AG08396 (cell line): ENCODE measurements at places on chromosomes 4 and X.
A peak's percentile ranks its signal among the peaks of the same experiment; 100 is the strongest.

- DNase-seq: no peak
Measured at GRCh38 chr4:87919941-87920340, 55.6 kb upstream of the SPP1 start.

- no peak for DNase-seq
Measured at GRCh38 chrX:134313418-134313817, 76.4 kb downstream of the CCDC160 start.

DNA sequence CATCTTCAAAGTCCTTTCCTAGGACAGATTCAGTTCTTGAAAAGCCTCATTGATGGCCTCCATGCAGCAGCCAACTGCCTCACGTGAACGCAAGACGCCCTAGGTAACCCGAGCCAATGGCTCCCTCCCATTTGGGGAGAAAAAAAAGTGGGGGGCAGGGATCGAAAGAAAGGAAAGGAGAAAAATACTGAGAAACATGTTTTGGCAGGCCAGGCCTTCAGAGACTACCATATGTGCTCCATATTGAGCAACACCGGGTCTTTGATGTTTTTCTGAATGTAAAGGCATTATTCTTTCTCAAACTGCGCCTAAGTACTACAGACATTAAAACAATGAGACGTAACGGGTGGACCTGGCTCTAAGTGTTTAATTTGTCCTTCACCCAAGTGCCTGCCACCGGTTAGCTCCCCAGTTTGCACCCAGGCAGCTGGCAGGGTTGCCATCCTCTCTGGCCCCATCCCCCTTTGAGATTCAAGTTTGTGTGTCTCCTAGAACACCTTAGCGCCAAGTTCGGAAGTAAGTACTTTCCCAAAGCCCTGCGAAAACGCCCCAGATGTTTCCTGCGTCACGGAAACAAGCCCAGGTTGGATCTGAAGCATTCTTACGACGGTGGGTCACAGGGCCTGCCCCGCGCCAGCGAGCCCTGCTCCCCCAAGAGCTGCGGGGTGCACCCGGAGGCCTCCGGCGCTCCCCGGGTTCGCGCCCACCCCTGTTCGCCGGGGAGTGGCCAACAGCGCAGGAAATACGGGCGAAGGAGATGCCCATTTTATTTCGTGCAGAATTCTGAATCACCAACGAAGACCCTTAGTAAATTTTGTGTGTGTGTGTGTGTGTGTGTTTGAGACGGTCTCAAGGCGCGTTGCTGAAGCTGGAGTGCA, 30.1 kb downstream of the HAND2 start:
- no peak for DNase-seq

DNA sequence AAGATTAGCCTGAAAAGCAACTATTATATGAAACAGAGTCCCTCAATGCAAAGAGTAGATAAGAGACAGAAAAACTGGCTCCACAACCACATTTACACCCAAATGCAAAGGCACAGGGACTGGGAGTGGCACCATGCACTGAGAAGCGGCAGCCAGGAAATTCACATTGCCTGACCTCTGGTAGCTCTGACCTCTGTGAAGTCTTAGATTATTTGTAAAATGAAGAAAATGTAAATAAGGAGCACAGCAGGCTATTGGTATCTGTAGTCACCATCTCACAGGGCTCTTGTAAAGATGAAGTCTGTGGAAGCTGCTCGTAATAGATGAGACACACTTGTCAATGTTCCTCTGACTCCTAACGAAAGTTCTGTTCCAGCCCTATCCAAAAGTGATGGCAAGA, 69.7 kb downstream of the FAT1 start:
- no peak for DNase-seq

DNA sequence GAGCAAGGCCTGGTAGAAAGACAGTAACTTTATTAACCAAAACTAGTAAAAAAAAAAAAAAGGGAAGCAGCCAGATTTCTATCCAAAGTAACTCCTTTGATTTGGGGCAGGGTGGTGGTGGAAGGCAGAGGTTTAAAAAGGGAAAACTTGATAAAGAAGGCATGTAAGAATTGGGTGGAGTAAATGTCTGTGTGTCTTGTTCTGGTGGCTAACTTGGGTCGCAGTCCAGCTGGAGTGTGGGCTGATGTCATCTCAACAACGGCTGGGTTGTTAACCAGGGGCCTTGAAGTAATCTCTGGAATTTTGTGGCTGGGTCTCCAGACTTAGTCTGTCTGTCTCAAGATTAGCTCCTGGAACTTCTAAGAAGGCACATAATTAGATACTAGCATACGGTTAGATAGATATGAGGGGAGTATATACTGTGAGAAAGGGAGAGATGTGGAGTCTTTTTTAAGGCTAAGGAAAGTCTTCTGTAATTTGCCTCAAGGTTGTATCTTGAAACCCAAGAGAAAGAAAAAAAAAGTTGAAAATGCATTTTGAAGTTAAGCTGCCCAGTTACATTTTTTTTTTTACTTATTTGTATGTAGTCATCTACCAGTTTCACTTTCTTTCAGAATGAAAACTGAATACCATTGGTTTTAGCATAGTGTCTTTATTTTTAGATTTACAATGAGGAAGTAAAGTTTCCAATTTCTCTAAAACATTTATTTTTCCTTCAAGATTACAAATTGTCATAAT, 48.3 kb downstream of the MTHFD2L start:
- DNase-seq: peak; percentile 10

- DNase-seq: peak; percentile 20
Measured at GRCh38 chr4:120731561-120731960, 191.0 kb downstream of the PRDM5 start.

DNA sequence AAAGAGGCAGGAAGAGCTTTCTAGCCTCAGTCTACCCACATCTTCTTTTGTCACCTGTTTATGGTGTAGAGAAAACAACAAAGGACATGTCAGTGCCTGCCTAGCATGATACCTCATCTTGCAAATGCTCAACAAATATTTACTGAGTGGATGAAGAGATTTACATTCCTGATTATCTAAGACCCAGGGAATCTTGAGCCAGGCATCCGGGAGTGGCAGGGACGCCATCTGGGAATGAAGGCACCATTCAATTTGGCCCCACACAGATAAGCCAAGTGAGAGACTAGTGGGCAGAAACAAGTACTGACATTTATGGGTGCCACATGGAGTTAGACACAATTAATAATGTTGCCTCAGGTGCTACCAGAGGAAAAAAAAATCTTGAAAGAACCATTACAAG, 36.8 kb upstream of the CASK start:
- DNase-seq: no peak

DNA sequence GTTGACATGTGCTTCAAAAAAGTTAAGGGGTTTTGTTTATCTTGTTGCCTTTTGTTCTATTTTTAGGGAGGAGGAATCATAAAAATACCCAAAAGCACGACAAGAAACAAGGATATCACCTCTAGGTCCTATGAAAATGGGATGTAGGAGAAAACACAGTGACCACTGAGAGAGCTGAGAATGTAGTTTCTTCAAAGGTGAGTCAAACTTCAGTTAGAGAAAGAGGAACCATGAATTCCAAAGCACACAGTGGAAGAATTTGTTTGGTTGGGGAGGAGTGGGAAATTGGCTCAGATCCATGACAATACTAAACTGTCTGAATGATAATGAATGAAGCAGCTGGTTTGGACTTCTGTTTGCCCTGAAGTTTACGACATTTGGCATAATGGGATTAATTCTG, 19.1 kb upstream of the FRYL start:
- no peak for DNase-seq

- DNase-seq: no peak
Measured at GRCh38 chr4:97994765-97995465, 148.4 kb downstream of the STPG2 start.

DNA sequence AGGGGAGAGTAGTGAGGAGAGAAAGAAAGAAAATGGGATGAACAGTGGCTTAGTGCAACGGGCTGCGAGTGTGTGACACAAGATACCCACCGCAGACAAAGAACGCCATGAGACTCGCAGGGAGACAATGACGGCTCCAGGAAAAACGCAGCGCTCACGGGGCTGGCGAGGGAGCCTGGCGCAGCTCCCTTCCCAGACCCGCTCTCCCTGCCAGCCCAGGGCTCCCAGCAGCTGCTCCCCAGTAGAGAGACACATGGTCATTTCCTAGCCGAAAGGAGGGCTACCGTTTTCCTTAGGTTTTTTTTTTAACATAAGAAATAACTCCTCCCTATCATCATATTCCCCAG, 149.5 kb downstream of the MAML3 start:
- peak; percentile 66 for DNase-seq

- no peak for DNase-seq
Measured at GRCh38 chr4:135548711-135549110, 1347.1 kb upstream of the PABPC4L start.

DNA sequence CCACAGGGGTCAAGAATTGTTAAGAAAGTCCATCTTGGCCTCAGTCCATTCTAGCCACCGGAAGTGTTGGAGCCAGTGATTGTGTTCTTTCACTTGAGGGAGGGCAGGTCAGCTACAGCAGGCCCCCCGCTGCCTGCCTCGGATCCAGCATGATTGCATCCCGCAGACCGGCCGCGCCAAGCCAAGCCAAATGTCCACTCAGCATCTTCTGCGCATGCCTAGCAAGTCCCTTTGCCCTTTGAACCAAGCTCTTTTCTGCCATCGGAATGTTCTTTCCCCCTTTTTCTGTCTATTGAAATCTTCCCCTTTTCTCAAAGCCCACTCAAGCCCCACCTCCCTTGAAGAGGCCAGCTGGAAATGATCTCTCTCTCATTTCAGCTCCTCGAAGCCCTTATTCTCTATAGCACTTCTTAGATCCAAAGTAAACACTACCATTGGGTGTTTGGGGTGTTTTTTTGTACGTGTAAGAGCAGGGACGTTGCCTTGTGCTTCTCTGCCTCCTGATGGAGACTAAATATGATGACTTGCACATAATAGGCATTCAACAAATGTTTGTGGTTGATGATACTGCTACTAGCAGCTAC, 147.8 kb upstream of the BCOR start:
- no peak for DNase-seq

GRCh38 chr4:140213749-140214148, 59.8 kb upstream of the MAML3 start:
- DNase-seq: no peak

GRCh38 chr4:165115301-165115700, 2.6 kb upstream of the TMEM192 start:
- DNase-seq: no peak

- DNase-seq: no peak
Measured at GRCh38 chr4:8089862-8090261, 68.8 kb downstream of the ABLIM2 start.

- DNase-seq: no peak
Measured at GRCh38 chr4:88489100-88489761, 32.3 kb downstream of the HERC5 start.

- DNase-seq: no peak
Measured at GRCh38 chr4:53551958-53552357, 39.3 kb downstream of the LNX1 start.

GRCh38 chr4:82149750-82150149, 224.0 kb downstream of the HNRNPD start:
- DNase-seq: no peak

DNA sequence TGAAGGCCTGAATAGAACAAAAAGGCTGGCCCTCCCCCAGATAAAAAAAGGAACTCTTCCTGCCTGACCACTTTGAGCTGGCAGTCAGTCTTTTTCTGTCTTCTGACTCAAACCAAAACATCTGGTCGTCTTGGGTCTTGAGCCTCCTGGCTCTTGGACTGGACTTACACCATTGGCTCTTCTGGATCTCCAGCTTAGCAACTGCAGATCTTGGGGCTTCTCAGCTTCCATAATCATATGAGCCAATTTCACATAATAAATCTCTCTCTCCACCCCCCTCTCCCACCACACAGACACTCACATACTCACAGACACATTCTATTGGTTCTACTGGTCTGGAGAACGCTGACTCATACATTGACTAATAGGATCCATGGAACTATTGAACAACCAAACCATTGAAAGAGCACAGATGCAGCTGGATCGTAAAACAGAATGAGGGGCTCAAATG, 15.6 kb upstream of the CWH43 start:
- peak; percentile 45 for DNase-seq

DNA sequence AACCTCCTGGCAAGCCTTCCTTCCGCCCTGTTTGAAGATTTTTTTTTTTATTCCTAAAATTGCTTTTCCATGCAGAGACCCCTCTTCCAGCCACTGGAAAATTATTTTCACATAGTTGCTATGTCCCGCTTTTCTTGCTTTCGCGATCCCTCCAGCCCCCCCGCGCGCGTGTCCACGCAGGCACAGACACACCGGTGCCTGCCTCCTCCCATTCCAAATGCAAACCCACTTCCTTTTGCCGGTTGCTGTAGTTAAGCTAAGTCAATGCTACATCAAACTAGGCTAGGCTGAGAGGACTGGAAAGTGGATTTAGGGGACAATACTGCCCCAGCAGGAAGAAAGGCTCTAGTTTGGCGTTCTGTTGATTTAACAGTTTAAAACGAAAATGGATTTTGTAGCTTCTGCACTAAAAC, 111.0 kb downstream of the DHX15 start:
- peak; percentile 43 for DNase-seq

DNA sequence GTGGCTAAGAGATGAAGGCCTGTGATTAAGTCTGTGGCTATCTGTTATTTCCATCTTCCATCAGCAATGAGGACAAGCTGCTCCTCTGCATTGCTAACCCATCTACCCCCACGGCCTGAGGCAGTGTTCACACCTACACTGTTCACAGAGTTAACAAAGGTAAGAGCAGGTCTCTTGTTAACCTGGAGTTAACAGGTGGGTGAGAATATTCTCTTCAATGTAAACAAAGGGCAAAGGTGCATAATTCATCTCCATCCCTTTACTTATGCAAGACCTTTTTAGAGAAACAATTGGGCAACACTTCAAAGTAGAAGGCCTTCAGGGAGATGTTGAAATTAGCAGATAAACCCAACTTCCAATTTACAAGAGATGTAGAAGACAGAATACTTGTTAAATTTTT, 2.8 kb downstream of the SLC35A2 start:
- DNase-seq: no peak

GRCh38 chr4:47624031-47624441, 139.0 kb downstream of the ATP10D start:
- no peak for DNase-seq

DNA sequence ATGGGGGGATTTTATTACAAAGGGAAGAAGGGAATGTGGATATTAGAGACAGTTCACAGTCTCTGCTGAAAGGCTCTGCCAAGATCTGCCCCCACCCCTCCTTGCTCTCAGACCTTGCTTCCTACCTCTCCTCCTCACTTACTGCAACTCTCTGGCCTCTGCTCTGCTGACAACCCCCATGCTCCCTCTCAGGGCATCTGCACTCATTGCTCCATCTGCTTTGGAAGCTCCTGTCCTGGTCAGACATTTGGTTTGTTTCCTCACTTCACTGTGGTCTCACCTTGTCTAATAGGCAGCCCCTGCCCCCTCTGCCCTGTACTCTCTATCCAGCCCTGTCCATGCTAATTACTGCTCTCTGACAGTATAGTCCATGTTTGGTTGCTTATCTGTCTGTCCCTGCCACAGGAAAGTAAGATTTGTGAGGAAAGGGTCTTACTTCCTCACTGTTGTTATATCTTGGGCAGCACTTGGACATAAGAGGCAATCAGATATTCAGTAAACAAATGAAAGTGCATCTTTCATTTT, 189.3 kb downstream of the PTTG2 start:
- no peak for DNase-seq

DNA sequence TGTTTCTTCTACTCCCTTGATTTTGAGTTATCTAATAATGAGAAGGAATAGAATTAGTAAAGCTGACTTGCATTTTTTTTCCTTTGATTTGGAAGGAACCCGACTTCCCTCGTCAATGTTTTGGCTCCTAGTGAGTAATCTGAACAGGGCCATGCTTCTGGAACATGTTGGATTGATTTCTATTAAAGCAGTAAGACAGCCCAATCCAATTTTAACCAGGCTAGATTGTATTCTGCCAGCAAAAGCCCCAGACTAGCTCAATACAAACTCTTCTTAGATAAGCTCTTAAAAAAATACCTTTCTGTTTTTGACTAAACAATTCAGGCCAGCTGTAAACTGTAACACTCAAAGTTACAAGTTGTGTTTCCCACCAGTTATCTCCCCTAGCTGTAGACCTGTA, 126.2 kb downstream of the IRS4 start:
- no peak for DNase-seq

- no peak for DNase-seq
Measured at GRCh38 chr4:91829531-91829930, 474.2 kb upstream of the GRID2 start.
